Stimulated activated CD8-positive, alpha-beta memory T cell treated with anti-CD3 and anti-CD28 coated beads, Interleukin-4, amount 100 ng/mL, for 1 hour (primary cell): ENCODE measurements at places on chromosomes 11 and 22.

- DNase-seq: no peak
These were observed 25.8 kb upstream of the DAGLA start for GRCh38 chr11:61654397-61654829.

GRCh38 chr22:19809741-19810140 lies 44.9 kb downstream of the GNB1L start:
- DNase-seq: no peak

DNA sequence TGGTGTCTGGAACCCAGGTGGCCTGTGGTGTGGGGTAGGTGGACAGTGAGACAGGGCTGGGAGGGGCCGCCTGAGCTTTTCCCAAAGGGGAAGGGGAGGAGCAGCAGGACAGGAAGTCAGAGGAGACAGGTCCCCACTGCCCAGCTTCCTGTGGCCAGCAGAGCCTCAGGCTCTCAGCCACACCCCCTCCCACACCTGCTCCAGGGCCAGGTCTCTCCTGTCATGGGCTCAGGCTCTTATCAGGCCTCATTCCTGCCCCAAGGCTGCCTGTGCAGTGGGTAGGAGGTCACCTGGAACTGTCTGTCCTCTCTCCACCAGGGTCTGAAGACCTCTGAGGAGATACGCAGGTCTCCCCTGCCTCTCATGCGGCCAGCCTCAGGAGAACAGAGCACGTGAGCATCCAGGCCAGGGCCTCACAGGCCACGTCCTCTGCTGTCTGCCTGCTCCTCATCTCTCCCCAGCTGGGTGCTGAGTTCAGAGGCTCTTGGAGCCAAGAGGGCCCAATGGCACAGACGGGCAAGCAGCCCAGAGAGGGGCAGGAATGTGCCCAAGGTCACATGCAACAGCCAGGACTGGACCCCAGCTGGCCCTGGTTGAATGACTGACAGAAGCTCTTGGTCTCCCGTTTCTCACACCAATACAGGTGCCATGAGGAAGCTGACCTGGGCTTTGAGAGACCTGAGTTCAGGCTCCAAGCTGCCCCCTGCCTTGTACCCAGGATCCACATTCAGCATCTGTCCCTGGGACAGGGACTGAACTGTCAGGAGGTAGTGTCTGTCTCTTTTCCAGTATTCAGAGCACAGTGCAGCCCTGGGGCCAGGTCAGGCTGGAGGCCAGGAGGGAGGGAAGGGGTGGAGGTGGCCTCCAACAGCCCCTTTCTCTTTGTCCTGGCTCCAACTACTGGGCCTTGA lies 16.7 kb downstream of the STARD10 start:
- no peak for DNase-seq

DNA sequence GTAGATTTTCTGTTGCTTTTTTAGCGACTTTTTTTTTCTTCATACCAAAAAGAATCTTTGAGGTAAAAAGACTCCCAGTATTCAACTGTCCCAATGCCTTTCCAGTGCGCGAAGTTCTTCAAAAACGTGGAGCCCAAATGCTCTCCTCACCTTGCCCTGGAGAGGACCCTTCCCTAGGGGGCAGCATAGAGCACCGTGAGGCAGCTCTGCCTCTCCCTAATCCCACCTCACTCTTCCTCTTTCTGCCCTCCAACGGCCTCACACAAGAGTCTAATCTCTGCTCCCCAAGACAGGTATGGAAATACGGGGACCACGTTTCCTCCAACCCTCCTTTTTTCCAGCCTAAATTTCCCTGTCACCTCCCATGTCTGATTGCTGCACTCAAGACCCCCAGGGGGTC lies 117.5 kb upstream of the ALX4 start:
- DNase-seq: no peak

GRCh38 chr11:83350187-83350586 lies 64.0 kb upstream of the CCDC90B start:
- DNase-seq: no peak

DNA sequence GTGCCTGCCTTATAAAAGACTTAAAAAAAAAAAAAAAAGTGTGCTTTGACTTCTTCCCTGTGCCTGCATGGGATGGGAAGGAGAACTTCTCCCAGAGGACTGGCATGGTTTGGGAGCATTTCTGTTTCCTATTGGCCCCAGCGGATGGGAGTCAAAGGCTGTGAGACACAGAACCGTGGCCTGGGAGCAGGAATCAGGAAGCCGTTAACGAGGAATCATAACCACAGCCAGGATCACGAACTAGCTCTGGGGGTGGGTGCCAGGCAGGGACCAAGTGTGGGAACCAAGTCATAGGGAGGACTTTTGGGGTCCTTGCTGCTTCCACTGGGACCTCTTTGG lies 526 bp downstream of the C1QTNF6 start:
- DNase-seq: no peak

DNA sequence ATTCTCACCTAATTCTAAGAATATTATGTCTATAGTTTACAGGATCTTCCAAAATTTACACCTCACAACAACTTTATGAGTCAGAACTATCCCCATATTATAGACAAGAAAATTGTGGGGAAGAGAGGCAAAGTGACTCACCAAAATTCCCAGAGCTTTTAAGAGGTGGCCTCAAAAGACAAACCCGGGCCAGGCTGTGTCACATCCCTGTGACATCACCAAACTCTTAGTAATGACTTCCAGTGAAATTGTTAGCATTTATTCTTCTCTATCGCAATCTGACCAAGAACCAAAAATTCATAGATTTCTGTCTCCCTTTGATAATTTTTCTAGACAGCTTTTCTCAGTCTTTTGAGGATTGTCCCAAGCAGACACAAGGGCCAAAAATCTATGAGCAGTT lies 134.3 kb downstream of the SNX19 start:
- no peak for DNase-seq
